ENCODE measurements at places on chromosomes 5 and 9.

DNA sequence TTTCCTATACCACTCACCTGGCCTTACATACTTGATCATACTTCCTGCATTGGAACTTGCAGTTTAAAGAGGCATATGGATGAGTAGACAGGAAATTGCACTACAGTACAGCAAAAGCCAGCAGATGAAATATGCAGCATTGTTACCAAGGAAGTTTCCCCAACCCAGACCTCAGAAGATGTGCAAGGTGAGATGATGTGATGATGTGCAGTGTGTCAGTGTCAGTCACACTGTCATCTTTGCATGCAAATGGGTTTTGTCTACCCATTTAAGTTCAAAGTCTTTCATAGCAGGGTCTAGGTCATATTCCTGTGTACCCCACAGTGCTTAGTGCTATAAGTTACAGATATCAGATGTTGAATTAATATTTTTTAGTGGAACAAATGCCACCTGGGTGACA is 89.3 kb upstream of the CER1 start:
- DNase-seq, result no peak

DNA sequence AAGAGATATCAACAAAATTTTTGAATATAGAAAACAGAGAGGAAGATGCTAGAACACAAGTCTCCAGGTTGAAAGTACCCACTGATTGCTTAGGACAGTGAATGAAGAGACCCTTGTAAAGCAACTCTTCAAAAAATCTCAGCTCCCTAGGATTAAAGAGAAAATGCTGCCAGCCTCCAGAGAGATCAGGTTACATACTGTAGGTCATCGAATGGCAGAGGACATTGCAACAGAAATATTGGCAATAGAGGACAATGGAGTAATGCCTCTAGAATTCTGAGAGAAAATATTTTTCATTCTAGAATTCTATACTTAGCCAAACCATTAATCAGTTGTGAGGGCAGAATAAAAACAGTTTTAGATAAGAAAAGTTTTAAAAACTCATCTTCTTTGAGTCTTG is 43.1 kb upstream of the ELL2 start:
- no peak for DNase-seq

GRCh38 chr9:95720496-95720895 is 155.0 kb upstream of the ERCC6L2 start:
- no peak for DNase-seq

DNA sequence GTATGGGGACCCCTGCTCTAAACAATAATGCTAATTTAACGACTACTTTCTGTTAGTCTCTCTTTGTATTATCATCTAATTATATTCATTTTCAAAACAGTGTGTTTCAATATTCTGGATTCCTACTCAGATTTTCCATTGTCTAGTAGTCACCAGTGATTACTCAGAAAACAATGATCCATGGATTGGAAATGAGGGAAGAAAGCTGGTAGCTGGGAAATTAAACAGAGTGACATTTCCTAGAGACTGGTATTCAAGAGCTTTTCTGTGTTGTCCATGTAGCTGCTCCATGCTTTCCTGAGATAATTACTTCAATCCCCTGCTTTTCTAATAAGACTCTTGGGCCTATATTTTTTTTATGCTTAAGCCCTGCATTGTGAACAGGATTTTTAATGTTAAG is 1862.1 kb upstream of the C9orf72 start:
- no peak for DNase-seq

- DNase-seq, result no peak
Measured at GRCh38 chr5:150499437-150499956, 8.4 kb upstream of the NDST1 start.
